ENCODE measurements at places on chromosomes 5 and 9.
A peak's percentile ranks its signal among the peaks of the same experiment; 100 is the strongest.

DNA sequence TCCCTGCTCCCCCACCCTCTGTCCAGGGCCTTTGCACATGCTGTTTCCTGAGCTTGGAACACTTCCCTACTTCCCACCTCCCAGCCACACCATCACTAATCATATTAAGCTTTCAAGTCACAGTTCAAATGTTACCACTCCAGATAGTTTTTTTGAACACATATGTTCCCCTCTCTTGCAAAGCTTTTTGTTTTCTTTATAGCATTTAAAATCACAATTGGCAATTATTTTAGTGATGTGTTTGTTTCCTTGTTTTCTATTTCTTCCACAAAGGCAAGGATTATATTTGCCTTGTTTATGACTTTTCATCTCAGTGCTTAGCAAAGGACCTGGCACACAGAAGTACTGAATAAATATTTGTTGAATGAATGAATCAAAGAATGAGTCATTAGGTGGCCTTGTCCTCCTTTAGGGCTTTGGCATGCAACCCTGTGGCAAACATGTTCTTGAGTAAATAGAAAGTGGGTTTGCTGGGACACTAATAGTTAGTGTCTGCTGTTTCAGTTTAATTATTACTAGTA lies 386.8 kb downstream of the FGF10 start:
- peak; percentile 36 for DNase-seq

- DNase-seq = no peak
Observed at GRCh38 chr9:109312783-109313182, 8.1 kb downstream of the EPB41L4B start.

GRCh38 chr5:2752059-2752820 lies 763 bp upstream of the IRX2 start:
- peak; percentile 60 for DNase-seq

DNA sequence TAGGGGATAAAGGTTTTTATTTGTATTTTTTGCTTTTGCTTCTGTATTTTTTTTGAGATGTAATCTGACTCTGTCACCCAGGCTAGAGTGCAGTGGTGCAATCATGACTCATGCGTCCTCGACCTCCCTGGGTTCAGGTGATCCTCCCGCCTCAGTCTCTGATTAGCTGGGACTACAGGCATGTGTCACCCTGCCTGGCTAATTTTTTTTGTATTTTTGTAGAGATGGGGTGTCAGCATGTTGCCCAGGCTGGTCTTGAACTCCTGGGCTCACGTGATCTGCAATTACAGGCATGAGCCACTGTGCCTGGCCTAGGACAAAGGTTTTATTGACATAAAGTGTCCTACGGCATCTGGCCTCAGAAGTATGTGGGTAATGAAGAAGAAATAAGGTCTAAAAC lies 297.1 kb upstream of the C9orf72 start:
- no peak for DNase-seq

DNA sequence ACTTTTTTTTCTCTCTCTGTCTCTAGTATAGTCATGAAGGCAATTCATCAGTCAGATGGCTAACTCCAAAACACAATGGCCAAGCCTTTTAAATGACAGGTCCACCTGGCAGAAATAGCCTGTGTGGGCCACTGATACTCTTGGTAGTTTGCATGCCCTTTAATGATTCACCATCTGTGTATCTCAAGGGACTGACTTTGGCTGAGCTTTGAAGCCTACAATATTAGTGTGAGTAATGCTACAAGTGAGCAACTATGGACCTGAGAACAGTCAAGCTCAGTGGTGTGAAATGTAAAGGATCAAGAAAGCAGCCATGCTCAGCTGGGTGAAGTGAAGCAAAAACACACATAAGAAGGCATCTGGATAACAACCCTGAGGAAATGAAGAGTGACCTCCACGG lies 506.9 kb downstream of the TLE1 start:
- DNase-seq = no peak

DNA sequence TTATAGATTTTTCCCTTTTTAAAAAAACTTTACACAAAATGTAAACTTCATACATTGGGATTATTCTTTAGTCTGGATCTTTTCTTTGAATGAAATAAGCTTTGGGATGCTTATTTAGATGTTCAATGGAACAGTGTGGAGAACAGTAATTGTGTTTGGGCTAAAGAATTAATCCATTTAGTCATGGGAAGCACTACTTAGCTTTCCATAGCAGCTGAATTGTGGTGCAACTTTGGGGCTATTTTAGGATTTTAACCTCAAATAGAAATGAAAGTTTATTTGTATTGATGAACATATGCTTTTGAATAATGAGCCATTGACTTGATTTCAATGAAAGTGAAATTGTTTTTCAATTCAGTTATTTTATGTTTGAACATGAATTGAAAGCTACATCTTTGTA lies 72.4 kb downstream of the ZCCHC7 start:
- no peak for DNase-seq

DNA sequence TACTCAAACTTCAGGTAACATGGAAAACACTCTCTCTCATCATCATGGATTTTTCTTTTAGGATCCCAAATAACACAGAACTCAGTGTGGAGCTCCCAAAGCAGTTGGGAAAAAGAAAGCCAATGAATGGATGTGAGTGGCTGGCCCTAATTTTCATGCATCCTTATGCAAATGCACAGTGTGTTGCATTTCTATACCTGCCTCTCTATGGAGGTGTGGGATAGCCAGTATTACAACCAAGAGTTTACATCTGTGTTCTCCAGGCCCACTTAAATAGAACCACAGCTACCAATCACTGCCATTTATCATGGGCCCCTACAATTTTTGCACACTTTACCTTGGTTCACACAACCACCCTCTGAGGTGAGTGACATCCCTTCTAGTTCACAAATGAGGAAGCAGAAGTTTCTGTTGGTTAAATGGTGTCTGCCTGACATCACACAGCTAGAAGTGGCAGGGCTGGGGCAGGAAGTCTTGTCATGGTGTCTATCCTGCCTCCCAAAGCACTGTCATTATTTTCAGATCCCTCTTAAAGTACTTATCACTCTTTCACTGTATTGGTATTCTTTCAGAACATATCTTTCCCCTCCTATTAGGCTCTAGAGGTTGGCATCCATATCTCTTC lies 17.3 kb downstream of the MAMDC2 start:
- DNase-seq = no peak

- no peak for DNase-seq
Observed at GRCh38 chr9:134343637-134344036, 17.4 kb downstream of the RXRA start.

DNA sequence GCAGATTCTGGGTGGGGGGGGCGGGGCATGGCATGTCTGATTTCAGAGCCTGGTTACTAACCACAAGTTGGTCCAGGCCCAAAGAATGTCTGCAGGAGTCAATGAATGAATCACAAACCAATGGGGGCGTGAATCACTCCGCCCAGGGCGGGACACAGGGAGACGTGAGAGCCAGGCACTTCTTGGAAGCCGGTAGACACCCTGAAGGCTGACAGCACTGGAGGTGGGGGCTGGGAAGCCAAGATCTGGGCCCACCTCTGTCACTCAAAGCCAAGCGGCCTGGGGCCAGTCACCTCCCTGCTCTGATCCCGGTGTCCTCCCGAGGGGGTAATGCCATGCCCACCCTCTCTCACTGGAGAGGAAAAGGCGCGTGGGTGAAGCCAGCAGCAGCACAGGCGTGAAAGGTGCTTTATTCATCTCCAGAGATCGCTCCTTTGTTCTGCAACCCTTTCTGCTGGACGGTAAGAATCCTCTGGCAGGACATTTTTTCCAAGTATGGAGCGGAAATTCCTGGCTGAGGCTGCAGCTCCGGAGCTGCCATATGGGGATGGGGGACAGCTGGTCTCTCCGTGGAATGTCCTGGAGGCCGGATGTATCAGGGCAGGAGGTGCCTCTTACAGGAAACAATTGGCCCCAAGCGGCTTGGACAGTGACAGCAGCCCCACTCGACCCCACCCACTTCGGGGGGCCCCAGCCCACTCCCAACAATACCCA lies 85.0 kb downstream of the STK10 start:
- peak; percentile 57 for DNase-seq

- DNase-seq = no peak
Observed at GRCh38 chr9:71761938-71762353, 6.4 kb downstream of the CEMIP2 start.

DNA sequence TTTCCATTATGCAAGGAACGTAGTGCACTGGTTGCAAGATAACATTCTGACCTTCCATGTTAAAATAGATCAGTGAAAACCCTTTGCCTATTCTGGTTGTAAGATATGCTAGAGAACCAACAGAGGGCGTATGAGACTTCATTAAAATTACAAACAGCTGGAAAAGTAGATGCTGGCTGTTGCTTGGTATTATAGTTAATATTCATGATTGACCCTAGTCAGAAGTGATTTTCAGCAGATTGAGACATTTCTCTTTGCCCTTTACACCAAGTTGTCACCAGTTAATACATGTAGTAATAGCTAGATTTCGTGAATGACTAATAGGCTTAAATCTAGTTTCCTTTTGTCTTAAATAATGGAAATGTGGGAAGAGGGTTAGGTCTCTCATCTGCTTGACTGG lies 13.8 kb upstream of the FGF18 start:
- DNase-seq = no peak

DNA sequence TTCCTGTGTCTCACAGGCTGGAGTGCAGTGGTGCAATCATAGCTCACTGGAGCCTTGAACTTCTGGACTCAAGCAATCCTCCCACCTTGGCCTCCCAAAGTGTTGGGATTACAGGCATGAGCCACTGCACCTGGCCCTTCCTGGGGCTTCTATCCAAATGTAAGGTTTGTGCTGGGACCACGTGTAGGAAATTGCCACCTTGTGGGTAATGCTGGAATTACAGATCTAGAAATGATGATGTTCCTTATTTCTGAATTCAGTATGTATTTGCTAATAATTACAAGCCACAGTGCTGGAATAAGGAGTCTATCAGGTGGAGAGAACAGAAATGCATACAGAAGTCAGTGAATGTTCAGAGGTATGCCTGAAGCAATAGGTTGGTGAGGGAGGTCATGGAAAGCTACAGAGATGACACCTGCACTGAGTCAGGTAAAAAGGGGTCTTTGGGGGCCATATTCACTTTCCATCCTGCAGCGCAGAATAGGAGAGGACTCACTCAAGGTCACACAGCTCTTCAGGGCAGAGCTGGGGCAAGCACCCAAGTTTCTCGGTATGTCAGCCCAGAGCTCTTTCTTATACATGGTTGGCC lies 8.8 kb upstream of the IGFBPL1 start:
- DNase-seq = peak; percentile 30

DNA sequence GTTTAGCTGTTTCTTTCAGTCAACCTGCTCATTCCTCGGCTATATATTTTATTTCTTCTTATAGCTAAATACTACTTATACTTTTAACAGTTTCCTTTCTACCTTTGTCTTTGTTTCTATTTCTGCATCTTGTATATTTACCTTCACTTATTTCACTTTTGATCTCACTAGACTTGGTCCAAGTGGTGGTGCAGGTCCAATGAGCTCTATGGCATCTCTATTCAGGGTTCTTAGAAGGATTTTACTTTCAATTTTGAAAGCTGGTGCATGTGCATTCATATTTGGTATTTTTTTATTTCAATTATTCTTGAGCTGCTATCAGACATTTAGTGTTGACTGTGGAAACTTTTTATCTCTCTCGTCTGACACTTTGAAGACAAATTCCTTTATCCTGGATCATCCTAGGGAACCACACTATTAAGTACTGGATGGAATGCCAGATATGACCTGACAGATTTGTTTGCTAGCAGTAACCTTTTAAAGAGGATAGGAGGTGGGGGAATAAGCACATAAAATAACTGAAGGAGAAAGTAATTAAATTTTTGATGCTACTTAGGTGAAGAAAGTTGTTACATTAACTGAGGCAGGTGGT lies 123.1 kb upstream of the PJA2 start:
- no peak for DNase-seq

- no peak for DNase-seq
Observed at GRCh38 chr9:17843236-17843635, 264.4 kb downstream of the SH3GL2 start.

DNA sequence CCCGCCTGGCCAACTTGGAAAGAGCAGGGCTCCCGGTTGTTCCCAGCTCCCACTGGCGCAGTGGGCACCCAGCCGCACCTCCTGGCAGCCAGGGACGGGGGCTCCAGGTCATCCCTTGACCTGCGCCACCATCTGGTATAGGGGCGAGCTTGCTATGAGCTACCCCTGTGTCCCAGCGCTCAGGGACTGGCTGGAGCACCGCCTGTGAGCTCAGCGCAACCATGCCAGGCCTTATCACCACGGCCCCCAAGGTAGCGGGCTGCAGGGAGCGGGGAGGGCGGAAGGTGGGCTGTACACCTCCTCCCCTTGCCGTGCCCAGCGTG lies 15.4 kb upstream of the RASA1 start:
- no peak for DNase-seq

DNA sequence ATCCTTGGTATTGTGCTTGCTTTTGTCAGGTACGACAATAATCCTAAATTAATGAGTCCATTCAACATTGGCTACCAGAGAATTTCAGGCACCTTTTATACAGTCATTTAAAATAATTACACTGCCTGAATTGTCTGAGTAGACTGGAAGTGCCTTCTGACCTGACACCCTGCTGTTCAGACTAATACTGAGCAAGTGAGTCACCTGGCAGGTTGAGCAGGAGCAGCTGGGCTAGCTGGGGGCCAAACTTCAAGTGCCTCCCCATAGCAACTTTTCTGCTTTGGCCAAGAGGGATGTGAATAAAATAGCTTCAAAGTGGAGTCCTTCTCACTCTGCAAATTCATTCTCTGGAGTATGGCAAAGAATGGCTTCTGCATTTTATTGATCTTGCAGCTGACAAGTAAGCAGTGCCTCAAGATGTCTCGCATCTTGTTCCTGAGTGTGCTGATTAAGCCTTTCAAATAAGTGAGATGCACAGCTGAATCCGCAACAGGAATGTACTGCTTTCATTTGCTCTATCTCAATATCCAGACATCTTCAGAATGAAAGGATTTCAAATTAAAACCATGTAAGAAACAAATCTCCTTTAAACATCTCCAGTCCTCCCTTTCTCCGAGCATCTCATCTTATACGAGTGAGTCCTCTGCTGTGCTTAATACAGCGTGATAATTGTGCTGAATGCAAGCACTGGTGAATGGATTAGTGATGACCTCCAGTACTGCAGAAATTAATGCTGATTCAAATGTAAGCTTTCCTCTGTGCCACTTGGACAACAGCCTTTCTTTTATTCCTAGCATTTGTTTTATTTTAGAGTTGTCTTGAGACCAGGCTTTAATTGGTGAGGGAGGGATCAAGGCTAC lies 271.2 kb downstream of the EDIL3 start:
- no peak for DNase-seq

DNA sequence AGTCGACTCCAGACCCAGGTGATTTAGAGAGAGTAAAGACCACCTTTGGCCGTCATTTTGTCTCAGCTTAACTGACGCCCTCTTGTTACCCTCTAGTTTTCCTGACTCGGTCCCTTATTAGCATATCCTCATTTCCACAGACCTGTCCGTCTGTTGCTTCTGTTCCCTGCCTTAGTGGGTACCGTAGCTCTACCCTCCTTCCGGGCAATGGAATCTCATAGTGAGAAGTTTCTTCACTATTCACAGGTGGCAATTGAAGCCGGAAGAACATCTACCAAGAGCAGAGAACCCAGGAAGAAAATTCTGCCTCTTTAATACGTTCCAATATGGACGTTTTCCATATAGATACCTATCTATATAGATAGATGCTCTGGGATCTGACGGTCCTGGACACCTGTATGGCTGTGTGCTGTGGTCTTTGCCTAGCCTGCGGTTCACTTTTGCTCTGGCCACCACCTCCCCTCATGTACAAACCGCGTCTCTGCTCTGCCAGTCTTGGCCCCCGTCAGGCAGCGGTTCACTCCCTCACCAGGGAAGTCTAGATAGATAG lies 652 bp upstream of the TMEM161B start:
- no peak for DNase-seq

GRCh38 chr5:44246986-44247385 lies 142.2 kb downstream of the FGF10 start:
- DNase-seq = no peak

GRCh38 chr9:137277329-137278041 lies at the start of gene TOR4A:
TOR4A (plus strand) TSS chr9:137277726; CDS start chr9:137278690, 964 bp downstream.
- DNase-seq = peak; percentile 89

- DNase-seq = no peak
Observed at GRCh38 chr9:35568196-35568595, 36.9 kb upstream of the TESK1 start.
